OCI-LY7 (cell line): ENCODE measurements at places on chromosomes 3 and 15.

DNA sequence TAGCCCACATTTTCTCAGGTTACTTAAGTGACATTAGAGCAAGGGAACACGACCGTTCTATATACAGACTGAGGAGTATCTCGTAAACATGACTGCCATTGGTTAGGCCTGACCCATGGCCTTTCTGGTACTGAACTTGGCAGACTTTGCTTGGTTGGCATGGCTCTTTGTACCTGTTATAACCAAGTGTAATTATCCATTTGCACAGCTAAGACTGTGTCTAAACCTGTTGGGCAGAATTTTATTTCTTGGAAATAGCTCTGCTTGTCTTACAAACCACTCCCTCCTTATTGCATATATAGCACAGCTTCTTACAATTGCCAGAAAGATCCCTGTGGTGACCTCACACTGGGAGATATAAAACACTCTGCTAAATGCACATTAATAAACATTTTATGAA, 106.9 kb downstream of the P2RY1 start:
- DNase-seq, result no peak

DNA sequence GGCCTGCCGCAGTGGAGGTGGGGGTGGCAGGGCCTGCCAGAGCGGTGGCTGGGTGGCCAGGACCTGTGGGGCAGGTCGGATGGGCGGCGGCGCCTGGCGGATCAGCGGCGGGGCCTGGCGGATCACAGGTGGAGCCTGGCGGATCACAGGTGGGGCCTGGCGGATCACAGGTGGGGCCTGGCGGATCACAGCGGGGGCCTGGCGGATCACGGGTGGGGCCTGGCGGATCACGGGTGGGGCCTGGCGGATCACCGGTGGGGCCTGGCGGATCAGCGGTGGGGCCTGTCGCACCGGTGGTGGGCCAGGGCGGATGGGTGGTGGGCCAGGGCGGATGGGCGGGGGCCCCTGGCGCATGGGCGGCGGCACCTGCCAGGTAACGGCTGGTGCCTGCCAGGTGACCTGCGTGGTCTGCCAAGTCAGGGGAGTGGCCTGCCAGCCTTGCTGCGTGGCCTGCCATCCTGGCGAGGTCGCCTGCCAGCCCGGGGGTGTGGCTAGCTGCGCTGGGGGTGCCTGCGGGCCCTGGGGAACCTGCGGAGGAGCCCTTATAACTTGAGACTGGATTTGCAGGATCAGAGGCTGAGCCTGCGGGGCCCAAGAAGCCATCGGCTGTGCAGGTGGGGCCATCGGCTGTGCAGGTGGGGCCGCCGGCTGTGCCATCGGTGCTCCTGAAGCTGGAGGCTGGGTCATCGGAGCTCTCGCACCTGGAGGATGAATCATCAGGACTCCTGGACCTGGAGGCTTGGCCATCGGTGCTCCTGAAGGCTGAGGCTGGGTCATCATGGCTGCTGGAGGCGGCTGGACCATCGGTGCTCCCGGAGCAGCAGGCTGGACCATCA, 1.3 kb downstream of the MAGEL2 start:
- DNase-seq, result no peak

DNA sequence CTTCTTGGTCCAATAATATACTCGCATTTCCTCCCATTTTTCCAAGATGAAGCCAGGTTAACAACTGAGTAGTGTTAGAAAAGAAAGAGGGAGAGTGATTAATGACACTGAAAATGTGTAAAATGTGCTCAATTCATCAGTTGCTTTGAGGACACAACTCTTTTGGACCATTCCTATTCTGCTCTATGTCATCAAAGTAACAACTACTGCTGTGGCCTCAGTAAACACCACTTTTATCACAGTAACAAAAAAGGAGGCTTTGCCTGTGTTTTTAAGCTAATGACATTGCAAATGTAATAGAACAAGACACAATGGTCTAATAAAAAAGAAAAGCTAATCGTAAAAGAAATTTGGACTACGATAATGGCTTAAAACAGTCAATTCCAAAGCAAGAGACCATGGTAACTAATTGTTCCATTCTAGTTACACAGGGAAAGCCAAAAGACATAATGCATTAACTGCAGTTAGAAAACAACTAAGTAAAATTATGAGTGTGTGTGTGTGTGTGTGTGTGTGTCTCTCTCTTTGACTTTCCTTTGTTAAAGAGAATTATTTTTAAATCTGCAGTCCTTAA, 221.1 kb downstream of the MAGI1 start:
- DNase-seq, result no peak

DNA sequence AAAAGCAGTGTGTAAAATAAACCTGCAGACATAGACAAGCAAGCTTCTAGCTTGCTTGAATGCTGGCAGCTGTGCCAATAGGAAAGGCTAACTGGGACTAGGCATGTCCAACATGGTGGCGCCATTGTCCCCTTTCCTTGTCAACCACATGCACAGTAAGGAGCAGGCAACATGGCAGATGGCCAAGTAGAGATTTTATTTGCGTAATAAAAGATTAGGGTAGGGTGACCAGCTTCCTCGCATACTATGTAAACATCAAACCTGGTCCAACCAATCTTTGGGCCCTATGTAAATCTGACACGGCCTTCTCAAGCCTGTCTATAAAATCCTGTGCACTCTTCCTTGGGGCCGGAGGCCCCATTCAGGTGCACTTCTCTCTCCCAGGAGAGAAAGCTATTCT, 575.4 kb upstream of the GOLIM4 start:
- DNase-seq, result no peak
